ENCODE measurements at places on chromosomes 1 and 21.

GRCh38 chr1:171290621-171291020 lies 23.4 kb upstream of the FMO4 start:
- DNase-seq = no peak

DNA sequence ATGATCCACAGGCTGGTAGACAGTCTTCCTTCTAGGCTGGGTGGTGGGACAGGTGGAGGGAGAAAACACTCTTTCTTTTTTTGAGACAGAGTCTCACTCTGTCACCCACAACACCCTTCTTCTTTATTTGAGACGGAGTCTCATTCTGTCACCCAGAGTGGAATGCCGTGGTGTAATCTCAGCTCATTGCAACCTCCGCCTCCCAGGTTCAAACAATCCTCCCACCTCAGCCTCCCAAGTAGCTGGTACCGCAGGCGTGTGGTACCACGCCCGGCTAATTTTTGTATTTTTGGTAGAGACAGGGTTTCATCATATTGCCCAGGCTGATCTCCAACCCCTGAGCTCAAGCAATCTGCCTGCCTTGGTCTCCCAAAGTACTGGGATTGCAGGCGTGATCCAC lies 2.9 kb downstream of the GPR37L1 start:
- DNase-seq = no peak

DNA sequence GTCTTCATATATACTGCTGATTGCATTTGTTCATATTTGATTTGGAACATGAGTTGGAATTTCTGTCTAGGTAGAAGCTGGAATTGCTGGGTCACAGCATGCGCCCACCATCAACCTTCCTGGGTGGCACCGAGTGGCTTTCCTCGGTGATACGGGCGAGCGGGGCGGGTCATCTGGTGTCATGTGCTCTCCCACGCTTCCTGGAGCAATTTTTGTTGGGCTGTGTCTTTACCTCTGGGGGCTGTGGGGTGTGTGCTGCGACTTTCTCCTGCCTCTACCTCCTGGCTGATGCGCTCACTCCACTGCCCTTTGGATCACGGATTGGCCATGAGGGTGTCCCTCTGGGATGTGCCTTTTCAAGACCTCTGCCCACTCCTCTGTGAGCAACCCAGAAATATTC lies 108.7 kb upstream of the COL6A1 start:
- DNase-seq = no peak

GRCh38 chr1:184627007-184627341 lies 127.7 kb downstream of the EDEM3 start:
- no peak for DNase-seq

DNA sequence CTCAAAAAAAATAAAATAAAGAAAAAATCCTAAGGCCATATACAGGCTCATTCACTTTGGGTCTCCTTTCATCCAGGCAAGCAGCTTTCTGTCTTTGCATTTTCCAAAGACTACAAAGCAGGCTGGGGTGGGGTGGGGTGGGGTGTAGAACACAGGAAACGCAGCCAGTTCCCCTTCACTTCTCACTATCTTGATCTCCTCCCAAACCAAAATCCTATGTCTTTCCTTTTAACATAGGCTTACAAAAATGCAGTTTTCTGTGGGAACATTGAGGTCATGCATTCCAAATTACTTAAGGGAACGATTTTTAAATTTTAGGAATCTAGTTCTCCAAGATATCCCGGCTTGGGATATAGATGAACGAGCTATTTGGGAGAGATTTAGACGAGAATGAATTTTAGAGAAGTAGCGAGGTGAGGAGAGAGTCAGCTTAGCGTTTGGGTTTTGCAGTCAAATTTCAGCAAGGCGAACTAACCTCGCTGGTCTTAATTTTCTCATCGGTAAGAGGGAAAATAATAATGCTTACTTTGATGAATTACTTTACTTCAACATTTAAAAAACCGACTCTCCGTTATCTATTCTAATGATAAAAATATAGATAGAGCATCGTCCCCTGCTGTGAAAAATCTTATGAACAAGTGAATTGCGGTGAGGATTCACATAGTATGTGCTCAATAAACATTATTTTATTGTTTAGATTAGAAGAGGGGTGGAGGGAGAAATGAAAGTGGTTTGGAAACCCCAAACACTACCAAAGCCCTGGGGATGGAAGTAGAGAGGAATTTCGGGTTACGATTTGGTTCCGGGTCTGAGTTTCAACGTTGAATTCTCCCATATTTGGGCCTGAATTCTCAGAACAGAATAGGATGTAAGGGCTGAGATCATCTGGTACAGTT lies 735 bp upstream of the STX12 start:
- no peak for DNase-seq

DNA sequence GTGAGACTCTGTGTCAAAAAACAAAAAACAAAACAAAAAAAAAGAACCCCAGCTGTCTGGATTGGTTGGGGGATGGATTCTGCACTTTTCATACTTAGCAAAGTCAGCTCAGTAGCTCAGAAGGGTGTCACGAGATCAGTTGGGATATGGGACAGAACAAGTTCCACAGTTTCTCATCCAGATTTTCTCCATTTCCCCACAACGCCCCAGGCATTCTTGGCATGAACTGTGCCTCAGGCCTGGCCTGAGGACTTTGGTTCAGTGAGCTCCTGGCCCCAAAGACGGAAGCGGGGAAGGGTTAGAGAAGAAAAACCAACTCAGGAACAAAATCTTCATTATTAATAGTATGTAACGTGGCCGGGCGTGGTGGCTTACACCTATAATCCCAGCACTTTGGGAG lies 1.9 kb downstream of the AKR7A2 start:
- no peak for DNase-seq

DNA sequence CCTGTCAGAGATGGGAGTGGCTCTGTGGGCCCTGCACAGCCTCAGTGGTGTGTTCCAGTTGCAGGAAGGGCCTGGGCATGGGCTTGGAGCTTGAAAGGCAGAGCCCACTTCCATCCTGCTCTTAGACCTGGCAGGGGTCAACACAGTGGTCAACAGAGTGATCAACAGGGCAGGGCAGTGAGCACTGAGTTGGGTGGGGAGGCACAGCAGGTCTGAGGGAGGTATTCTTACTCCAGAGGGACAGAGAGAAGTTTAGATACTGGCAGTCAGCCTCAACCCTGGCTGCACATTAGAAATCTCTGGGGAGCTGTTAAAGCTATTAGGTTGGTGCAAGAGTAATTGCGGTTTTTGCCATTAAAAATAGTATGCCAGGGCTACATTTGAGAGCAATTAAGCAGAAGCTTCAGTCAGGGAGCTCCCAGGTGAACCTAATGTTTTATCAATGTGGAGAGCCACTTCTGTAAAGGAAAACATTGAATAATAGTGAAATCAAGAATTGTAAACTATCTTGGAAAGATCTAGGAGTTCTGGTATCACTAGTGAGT lies 37.7 kb downstream of the SH3BGR start:
- DNase-seq = no peak

DNA sequence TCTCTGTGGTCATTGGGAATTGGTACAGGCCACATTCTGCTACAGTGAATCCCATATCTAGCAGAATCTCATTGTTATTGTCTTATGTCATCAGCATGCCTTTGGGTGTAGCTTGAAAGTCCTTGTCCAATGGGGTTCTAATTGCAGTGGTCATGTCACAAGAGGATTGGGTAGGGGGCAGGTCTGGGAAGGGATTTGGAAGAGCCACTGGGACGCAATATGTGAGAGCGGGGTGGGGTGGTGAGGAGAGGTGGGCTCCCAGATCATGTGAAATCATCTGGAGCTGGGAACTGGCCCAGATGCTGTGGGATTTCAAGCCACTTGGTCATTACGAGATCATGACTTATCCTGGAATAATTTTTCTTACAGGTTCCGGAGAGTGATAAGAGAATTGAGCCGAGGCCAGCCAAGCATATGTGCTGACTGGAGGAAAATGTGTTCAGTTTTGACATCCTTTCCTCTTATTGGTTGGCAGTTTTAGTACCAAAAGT lies 16.3 kb downstream of the CNIH3 start:
- peak; percentile 18 for DNase-seq
